ENCODE measurements at places on chromosomes 1 and 21. TPM values are rescaled to one million over a fixed set of nuclear protein-coding genes. Genes with fewer than 3 reads are reported as not detected.

Gene ADAM15
- total RNA-seq = 35.0 TPM

Gene TRABD2B
- 4.4 TPM for total RNA-seq

Gene TTC34
- total RNA-seq = 0.42 TPM

Gene FLG
- total RNA-seq = not detected

Gene CRYBG2
- 8.7 TPM for total RNA-seq

Gene RIPK4
- 10.5 TPM for total RNA-seq

Gene SPRR2E
- not detected for total RNA-seq

Gene PTP4A2
- total RNA-seq = 444 TPM

Gene SLC44A5
- 8.0 TPM for total RNA-seq

Gene FCRL6
- not detected for total RNA-seq

Gene KCNE2
- not detected for total RNA-seq

Gene SYT2
- 3.6 TPM for total RNA-seq

Gene PGLYRP4
- total RNA-seq = not detected

Gene CIART
- 5.3 TPM for total RNA-seq

Gene LHX8
- total RNA-seq = not detected

Gene ZBED6
- total RNA-seq = 3.6 TPM

Gene LCK
- total RNA-seq = 70.5 TPM

Gene ZFP69B
- total RNA-seq = 7.2 TPM

Gene KRTAP10-5
- not detected for total RNA-seq

Gene SPATA1
- 1.8 TPM for total RNA-seq

Gene ROR1
- 94.3 TPM for total RNA-seq

Gene PDZK1
- total RNA-seq = 1.3 TPM

Gene ATP6V1G3
- total RNA-seq = not detected

Gene S100B
- total RNA-seq = not detected

Gene RGS8
- 14.2 TPM for total RNA-seq

Gene ACTA1
- total RNA-seq = 0.67 TPM

Gene CLDN19
- 12.2 TPM for total RNA-seq

Gene TCP10L
- total RNA-seq = 3.1 TPM

Gene WDR26
- 41.2 TPM for total RNA-seq

Gene GJC2
- total RNA-seq = 1.7 TPM

Gene CEP170
- 113 TPM for total RNA-seq

Gene PADI1
- total RNA-seq = 0.07 TPM

Gene RHOU
- total RNA-seq = 17.6 TPM

Gene OPRD1
- 0.52 TPM for total RNA-seq

Data from H7 (cell line).